ENCODE measurements at places on chromosomes 7 and 10. TPM values are rescaled to one million over a fixed set of nuclear protein-coding genes. Genes with fewer than 3 reads are reported as not detected.

- DNase-seq: no peak
These were observed 166.0 kb downstream of the ACTR3B start for GRCh38 chr7:152925412-152926147.

- no peak for DNase-seq
These were observed 4.4 kb upstream of the IRF5 start for GRCh38 chr7:128933180-128933891.

GRCh38 chr7:104328296-104328969 is at the start of gene LHFPL3:
Gene LHFPL3 (plus strand): TSS chr7:104328603.
- peak; percentile 6 for DNase-seq

DNA sequence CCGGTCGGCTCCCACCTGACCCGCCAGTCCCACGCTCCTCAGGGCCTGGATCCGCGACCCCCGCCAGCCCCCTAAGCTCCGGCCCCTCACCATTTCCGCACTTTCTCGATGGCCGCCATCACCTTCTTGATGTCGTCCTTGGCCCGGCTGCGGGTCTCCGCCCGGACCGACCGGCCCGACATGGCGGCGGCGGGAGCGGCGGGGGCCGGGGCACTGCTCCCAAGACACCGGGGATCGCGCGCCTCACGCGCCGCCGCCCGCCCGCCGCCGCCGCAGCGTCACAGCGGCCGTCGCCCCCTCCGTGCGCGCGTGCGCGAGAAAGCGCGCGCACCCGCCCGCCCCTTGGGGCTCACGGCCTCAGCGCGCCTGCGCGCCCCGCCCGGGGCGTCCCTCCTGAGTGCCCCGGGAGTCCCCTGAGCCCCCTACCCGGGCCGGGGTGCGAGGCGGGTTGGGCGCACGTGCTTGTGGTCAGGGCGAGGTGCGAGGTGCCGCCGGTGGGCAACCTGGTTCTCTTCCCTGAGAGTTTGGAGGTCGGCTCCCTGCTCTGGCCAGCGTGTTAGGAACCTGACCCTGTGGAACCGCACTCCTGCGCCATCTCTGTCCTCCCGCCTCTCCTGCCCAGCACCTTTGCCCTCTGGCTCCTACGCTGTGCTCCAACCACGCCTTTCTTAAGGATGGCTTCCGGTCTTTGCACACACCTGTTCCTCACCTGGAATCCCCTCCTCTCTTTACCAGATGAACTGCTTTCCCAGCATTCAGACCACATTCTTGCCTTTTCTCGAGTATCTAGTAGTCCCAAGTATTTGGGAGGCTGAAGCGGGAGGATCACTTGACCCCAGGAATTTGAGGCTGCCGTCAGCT is at the start of gene BCL7B:
BCL7B (minus strand) TSS at position 294 of the 861 bp plus-strand sequence; CDS start at position 182, 112 bp downstream.
- DNase-seq: peak; percentile 45

DNA sequence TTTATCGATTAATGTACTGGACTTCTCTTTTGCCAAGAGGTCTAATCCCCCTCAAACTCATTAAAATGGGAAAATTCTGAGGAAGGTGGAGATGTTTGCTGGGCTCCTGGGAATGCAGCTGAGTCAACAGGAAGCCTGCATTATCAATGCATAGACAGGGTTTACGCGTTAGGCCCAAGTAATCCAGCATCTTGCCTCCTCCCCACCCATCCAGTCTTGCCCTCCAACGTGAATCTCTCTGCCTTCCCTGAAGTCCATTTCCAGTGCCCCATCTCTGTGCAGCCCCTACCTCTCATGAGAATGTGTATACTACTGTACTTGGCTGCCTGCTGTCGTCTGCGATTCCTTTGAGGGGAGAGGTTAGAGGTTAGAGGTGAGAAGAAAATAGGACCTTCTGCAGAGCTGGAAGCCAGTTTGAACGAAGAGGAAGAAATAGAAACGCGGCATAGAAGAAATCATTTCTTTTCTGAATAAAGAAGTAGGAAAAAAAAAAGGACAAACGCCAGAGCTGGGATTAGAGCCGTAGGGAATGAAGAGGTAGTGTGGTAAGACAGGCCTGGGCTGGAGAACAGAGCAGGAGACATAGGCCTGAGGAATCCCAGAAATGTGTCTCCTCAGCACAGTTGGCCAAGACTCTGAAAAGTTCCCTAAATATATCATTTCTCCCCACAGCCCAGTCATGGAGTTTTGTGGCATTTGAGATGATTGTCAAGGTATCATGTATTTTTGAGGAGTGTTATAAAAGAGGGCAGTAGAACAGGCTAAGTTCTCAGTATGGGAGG is 75.6 kb downstream of the MYOF start:
- no peak for DNase-seq

The HGF gene
- total RNA-seq: 108 TPM

- no peak for DNase-seq
These were observed 110.6 kb downstream of the ABLIM1 start for GRCh38 chr10:114547514-114547913.
